IPS DF 19.7 (cell line): ENCODE measurements at places on chromosomes 1 and 21.

DNA sequence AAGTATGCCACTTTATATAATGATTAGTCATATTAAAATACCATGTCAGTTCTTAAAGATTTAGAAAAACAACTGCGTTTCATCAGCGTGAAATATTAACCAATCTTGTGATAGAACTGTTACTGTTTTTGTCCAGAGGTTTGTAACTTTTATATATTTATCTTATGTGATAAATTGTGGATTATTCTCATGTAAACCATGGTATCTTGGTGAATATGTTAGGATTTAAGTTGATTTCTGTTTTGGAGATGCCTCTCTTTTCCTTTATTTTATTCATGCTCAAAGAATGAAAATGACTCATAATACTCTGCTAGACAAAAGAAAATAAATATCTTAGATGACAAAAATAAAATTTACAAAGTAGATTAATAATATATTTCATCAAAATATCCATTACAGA, 88.4 kb downstream of the ADGRL4 start:
- no peak for DNase-seq

GRCh38 chr1:157498736-157499090, 53.6 kb downstream of the FCRL5 start:
- DNase-seq, result no peak

DNA sequence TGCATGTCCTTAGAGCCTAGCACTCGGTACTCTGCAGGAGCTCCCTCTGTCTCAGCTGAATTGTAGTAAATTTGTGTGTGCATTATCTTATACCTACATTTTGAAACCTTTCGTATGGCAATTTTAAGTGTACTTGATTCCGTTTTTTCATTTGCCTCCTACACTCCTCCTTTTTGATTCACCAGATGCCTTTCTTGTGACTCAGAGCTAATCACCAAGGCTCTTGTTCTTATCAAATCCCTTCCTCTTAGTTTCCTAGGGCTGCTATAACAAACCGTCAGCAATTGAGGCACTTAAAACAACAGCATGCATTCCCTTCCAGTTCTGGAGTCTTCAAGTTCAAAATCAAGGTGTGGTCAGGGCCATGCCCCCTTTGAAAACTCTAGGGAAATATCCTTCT, 261.0 kb downstream of the ASTN1 start:
- no peak for DNase-seq

GRCh38 chr1:154533952-154534844, 24.3 kb downstream of the UBE2Q1 start:
- peak; percentile 67 for DNase-seq

- no peak for DNase-seq
Measured at GRCh38 chr21:38266732-38267131, 9.9 kb downstream of the KCNJ15 start.
